ENCODE measurements at places on chromosomes 16 and 17.
A peak's percentile ranks its signal among the peaks of the same experiment; 100 is the strongest.

DNA sequence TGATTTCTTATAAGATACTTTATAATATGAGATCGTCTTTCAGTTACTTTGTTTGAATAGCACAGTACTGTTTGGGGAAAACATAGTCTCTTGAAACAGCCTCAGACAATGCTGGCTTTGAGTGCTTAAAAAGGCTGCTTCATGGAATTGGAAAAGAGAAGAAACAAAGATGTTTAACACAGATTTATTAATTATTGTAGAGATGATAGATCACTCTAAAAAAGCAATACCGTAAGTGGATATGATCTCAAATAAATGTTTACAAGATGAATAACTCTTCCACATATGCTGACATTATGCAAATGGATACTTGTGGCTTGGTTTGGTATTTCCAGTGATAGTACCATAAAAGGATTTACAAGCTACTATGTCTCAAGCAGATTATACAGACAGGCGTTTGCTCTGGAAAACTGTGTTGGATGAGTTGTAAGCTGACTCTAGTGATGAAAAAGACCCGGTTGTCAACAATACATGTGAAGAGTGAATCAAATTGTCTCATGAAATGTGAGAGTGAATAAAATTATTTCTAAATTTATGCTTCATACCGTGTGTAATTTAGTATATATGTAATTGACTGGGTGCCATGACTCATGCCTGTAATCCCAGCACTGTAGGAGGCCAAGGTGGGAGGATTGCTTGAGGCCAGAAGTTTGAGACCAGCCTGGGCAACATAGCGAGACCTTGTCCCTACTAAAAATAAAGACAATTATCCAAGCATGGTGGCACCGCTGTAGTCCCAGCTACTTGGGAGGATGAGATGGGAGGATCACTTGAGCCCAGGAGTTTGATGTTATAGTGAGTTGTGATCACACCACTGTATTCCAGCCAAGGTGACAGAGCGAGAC is 105.4 kb downstream of the FTO start:
- DNase-seq, result no peak

DNA sequence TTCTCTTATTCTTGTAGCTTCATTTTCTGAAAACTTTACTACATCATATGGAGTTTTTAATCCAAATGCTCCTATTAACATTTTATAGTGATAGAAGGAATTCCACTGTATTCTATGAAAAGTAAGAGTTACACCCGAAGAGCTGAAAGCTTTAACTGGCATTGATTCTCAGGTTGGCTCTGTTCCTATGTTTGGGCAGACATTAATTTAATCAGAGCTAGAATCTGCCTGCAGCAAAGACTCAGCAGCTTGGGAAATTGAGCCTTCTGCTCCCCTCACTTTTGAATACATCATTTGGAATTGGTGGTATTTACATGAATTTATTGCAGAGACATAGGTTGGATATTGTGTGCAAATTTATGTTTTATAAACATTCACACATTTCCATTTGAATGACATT is 1494.7 kb downstream of the CDH8 start:
- DNase-seq, result no peak

DNA sequence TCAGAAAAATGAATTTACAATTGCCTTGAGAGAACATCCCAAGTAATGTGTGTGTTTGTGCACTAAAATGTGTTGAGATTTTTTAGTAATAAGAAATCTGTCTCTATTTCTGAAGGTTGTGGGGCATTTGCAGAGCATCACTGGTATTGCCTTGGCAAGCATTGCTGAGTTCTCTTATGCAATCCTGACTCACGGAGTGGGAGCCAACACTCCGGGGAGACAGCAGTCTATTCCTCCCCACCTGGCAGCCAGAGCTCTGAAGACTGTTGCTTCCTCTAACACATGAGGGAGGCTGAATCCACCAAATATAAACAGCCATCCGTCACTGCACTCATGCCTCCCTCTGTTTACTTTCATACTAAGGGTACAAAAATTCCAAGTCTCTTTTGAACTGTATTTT is 10.6 kb downstream of the CNTD1 start:
- DNase-seq, result no peak

- DNase-seq, result no peak
Observed at GRCh38 chr17:66633317-66633965, 201.5 kb upstream of the CACNG5 start.

- DNase-seq, result peak; percentile 52
Observed at GRCh38 chr16:85554114-85554888, 58.8 kb upstream of the GSE1 start.

GRCh38 chr17:37301288-37301687 is 74.5 kb upstream of the C17orf78 start:
- DNase-seq, result peak; percentile 14

GRCh38 chr16:56929639-56930038 is 2.3 kb upstream of the HERPUD1 start:
- no peak for DNase-seq

DNA sequence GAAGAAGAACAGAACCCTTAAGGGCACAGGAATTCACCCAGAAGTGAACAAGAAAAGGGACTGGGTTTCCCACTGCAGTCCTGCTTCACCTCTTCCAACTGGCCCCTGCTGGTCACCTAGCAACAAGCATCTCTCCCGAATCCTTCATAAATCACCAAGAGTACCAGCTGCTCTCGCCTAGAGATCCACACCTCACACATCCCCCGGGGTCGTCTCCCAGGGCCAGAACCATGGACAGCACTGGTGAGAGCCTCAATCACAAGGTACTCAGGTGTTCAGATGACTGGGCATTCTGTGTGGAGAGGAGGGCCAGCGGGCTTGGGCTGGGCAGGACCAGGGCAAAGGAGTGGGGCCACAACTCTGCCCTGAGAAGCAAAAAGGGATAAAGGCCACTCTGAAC is 65.9 kb downstream of the CCT6B start:
- DNase-seq, result no peak
